ENCODE measurements at places on chromosomes 2 and 18.

- no peak for DNase-seq
Observed at GRCh38 chr2:45957533-45958227, 306.2 kb downstream of the PRKCE start.

DNA sequence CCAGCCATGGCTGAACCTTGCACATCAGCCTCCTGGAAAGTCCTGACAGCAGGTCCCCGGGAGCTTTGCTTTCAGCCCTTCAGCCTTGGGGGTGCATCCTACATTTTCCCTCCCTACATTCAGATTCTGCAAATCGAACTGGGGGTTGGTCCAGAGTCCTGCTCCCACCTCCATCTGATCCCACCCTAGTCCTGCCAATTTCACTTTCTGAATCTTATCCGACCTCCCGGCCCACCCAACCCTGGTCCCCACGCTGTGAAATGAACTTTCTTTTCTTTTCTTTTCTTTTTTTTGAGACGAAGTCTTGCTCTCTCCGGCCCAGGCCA is 47.8 kb upstream of the ODC1 start:
- DNase-seq = no peak

- DNase-seq = no peak
Observed at GRCh38 chr2:35099342-35099741, 1256.2 kb upstream of the CRIM1 start.

GRCh38 chr2:209424199-209424701 is 403 bp downstream of the MAP2 start:
- no peak for DNase-seq

GRCh38 chr2:177192788-177193187 is 19.8 kb upstream of the HNRNPA3 start:
- no peak for DNase-seq

GRCh38 chr2:176291809-176292283 is 22.6 kb downstream of the MTX2 start:
- no peak for DNase-seq

GRCh38 chr2:74104839-74105238 is 42.9 kb downstream of the BOLA3 start:
- DNase-seq = no peak

DNA sequence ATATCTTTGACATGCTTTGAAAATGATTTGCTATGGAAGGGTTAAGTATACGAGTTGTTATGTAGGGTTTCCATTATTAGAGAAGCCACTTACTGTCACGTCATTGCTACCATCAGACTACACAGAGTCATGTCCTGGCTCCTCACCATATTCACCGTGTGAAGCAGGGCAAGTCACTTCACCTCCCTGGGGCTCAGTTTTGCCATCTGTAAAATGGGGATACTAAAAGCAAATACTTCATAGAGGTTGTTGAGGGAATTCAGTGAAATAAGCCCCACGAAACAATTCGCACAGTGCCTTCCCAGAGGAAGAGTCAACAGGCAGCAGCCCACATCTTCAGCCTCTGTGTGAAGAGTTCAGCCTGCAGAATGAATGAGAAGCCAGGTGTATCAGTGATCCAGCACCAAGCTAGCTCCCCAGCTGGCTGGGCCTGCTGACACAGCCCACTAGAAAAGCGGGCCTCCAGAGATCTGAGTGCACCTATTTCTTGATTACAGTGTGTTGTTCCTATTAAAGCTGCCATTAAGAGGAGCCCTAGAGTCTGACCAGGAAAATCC is 3.4 kb downstream of the DIPK1C start:
- DNase-seq = no peak

- no peak for DNase-seq
Observed at GRCh38 chr2:36374585-36374984, 19.0 kb downstream of the CRIM1 start.

GRCh38 chr2:103401621-103402020 is 639.8 kb downstream of the TMEM182 start:
- DNase-seq = no peak

- DNase-seq = no peak
Observed at GRCh38 chr2:37415128-37415820, 70.8 kb downstream of the QPCT start.

DNA sequence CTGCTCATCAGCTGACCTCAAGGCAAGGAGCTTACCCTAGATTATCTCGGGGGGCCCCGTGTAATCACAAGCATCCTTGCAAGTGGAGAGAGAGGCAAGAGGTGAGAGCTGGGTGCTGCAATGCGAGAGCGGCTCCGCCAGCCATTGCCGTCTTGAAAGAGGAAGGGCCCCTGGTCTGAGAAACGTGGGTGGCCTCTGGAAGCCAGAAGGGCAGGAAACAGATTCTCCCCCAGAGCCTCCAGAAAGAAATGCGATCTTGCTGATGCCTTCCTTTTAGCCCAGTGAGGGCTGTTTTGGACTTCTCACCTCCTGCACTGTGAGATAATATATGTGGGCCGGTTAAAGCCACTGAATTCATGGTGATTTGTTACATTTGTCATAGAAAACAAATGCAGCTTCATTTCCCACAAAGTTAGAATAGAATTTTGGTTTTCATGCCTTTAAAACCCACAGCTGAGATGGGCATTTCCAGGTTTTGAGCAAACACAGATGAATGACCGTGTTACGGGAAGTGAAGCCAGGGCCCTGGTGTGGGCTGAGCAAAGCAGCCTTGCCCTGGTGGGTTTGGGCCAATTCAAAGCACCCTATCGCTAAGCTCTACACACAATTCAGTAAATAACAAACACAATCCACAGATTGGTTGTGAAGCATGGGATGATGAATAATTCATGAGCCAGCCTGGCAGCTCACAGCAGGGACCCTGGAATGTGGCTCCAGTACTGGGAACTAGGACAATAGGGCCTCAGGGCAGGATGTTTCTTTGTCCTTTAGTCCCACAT is 319.9 kb upstream of the HS6ST1 start:
- DNase-seq = no peak

- DNase-seq = no peak
Observed at GRCh38 chr2:176390276-176391147, 121.3 kb downstream of the MTX2 start.

GRCh38 chr2:230770804-230771203 is 58.2 kb downstream of the CAB39 start:
- DNase-seq = no peak

- DNase-seq = no peak
Observed at GRCh38 chr2:112047537-112048235, 7.4 kb upstream of the TMEM87B start.

DNA sequence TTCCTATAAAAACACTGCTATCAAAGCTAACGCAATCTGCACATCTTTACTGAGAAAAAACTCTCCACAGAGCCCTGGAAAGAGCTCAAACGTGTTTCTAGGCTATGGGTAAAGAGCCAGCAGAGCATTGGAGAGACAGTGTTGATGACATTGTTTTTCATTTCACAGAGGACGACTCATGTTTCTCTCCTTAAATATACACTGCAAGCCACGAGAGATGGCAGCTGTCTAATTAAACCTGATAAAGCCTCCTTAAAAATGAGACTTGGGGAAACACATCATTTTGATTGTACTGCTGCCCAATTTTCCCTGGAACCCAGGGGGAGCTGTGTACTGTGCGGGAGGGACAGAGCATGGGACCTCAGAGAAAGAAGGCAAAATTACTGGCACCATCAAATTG is 294.3 kb upstream of the SETBP1 start:
- DNase-seq = no peak

GRCh38 chr18:36576339-36576738 is 252.5 kb downstream of the TPGS2 start:
- DNase-seq = no peak

- no peak for DNase-seq
Observed at GRCh38 chr18:63350230-63350629, 16.8 kb downstream of the KDSR start.

DNA sequence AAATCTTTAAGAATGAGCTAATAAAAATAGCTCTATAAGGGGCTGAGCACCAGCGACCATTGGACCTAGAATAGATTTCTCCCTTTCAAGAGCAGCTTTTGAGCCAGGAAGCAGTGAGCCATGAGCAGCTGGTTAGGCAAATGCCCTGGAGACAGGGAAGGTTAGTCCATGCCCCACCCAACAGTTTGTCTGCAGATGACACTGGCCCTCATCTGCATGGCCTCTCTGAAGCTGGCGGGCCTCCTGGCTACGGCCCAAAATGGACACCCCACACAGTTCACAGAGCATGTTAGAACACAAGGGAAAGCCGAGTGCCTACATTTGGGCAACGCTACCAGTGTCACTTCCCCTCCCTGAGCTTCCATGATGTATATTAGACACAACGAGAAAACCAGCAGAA is 201.1 kb downstream of the MGAT5 start:
- no peak for DNase-seq

DNA sequence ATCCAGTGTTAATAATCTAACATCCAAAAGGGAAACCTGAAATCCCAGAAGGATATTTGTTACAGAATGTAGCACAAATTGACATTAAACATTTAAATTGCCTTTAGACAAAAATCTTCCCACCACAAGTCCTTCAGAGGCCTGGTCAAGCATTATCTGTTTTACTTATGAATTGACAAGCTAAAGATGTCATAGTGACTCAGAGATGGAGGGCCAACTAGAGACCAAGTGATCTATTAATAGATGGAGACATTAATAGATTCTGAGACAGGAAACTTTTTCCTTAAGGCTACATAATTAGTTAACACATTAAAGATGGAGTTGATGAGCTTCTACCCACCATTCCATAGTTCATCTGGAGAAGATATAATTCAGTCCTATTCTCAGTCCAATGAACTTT is 526.2 kb downstream of the IRS1 start:
- DNase-seq = no peak
